ENCODE measurements at places on chromosomes 2 and 18. TPM values are rescaled to one million over a fixed set of nuclear protein-coding genes. Genes with fewer than 3 reads are reported as not detected.

The NTSR2 gene
- not detected for total RNA-seq

The GULP1 gene
- 32.4 TPM for total RNA-seq

- no peak for DNase-seq
Measured at GRCh38 chr2:59604123-59604522, 949.3 kb downstream of the BCL11A start.

- DNase-seq = no peak
Measured at GRCh38 chr18:46556590-46557206, 100.3 kb downstream of the LOXHD1 start.

GRCh38 chr18:79625195-79625923 is 54.2 kb upstream of the CTDP1 start:
- no peak for DNase-seq

- DNase-seq = no peak
Measured at GRCh38 chr18:62485684-62486083, 37.1 kb upstream of the ZCCHC2 start.

DNA sequence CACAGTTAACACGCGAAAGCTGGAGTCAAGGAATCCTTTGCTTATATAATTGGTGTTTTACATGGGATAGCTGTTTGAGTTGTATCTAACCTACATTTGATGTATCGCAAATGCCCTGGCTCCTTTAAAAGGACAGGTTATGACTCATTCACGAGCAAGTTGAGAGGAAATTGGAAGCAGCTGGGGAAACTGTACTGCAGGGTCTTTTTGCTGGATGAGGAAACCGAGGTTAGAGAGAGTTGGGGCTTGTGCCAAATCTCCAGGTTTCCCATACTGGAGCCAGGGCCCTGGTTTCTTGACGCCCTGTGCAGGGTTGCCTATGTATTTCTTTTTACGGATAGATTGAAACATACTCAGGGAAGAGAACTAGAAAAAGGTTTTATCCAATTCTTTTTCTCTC is 60.0 kb upstream of the SPTBN1 start:
- DNase-seq = no peak

DNA sequence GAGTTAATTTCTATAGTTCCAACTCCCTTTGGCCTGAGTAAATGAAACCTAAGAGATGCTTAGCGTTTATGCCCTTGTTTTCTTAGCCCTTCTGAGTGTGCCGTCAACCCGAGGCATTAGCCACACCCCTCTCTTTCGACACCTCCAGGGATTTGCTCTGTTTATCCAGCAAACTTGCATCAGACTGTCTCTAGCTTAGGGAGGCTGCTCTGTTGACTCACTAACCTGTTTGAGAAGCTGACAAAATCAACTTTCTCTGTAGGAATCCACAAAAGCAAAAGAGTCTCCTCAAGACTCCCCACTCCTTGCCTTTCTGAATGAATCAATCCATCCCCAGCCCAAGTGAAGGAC is 317.6 kb downstream of the TNS1 start:
- peak; percentile 93 for DNase-seq
